H54 (cell line): ENCODE measurements at places on chromosomes 2 and 18.

DNA sequence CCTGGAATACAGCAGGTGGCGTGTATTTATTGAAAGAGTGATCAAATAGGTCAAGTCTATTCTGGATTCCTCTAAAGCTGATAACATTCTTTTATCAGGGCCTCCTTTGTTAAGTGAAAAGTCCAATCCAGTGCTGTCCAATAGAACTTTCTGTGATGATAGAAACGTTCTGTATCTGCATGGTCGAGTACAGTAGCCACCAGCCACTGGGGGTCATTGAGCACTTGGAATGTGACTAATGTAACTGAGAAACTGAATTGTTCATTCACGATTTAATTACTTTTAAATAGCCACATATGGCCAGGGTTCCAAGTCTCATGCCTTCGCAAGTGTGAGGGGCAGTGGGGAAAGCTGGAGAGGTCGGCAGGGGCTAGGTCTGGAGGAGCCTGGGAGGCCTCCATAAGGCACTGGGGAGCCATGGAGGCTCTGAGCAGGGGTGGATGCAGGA lies 20.5 kb downstream of the SH2D6 start:
- DNase-seq = no peak

- peak; percentile 35 for DNase-seq
Measured at GRCh38 chr18:58863539-58864145, 1.0 kb upstream of the ZNF532 start.

GRCh38 chr2:71603311-71603811 lies 150.0 kb downstream of the DYSF start:
- no peak for DNase-seq

- no peak for DNase-seq
Measured at GRCh38 chr2:74514368-74515270, at the start of gene TLX2. Gene TLX2 (plus strand): TSS chr2:74514450. CDS start chr2:74514807, 357 bp downstream.

DNA sequence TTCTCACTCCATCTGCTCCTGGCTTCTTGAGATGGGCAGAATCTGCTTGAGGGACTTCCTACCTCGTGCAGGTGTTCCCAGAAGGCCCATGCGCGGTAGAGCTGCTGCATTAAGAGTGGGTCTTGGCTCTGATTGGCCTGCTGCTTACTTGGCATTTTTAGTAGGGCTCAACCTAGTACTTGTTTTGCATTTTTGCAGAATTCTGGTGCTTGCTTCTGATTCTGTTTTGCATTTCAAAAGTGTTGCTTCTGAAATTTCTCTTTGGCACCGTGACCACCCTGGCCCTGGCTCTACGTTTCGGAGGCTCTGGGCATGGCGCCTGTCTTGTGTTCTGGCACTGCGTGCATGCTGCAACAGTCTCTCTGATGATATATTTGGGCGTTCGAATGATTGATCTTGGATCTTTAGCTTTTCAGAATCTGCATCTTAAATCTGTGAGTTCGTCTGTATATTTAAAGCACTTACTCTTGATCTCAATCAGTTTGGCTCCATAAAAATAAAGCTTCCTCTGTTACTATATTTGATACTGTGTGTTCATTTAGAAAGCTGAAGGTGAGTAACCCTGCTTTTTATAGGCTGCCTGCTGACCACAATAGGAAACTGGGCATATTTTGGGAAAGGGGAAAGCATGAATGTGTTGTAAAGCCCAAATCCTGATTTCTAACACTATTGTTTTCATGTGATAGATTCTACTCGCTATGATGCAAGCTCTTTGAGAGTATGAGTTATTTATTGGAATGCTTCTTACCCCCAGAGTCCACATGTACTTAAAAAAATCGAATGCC lies 22.2 kb downstream of the EFR3B start:
- no peak for DNase-seq

DNA sequence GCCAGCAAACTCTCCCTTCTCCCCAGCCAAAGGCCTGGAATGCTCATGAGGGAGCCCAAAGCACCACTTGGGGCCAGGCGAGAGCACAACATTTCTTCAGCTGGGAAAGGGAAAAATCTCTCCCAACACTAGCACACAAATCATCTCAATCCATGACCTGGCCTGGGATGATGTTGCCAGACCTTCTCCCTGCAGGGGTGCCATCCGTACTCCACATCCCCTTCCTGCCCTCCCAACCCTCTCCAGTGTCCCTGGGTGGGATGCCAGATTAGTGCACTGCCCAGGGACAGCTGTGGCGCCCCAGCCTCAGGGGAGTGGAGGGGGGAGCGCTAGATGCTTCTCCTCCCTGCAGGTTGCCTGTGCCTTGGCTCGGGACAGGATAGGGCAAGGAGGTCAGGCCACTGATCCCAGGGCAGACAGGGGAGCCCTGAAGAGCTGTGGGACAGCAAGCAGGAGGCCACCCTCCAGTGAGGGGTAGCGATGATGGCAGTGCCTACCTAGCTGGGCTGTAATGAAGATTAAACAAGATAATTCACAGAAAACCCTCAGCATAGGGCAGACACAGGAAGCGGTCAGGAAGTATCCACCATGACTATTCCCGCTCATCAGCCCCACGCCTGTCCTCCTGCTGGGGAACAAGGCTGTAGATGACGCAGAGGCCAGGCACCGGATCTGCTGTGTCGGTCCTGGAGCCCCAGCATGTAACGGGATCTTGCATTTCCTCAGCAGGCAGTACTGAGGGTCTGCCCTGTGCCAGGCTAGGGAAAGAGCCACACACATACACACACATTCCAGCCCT lies 31.1 kb downstream of the SERTAD2 start:
- no peak for DNase-seq

DNA sequence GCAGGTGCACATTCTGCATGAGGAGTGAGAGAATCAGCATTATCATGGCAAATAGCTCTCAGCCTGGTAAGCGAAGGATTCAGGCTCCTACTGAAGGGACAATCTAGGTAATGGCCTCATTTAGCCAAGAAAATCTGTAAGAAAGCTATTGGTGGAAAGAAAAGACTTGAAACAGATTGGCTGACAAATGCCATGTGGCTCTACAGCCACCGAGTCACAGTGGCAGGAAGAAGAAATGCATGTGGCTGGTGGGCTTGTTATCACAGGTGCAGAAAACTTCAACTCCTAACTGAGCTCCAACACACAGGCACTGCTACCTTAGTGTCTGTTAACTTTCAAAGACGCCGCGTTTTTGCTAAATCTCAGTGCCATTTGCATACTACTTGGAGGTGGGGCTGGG lies 60.6 kb upstream of the REV1 start:
- no peak for DNase-seq

GRCh38 chr18:7737550-7737949 lies 170.4 kb downstream of the PTPRM start:
- DNase-seq = no peak

- DNase-seq = no peak
Measured at GRCh38 chr2:240869956-240870875, 1.6 kb downstream of the AGXT start.

GRCh38 chr2:3620834-3621233 lies 25.9 kb downstream of the COLEC11 start:
- DNase-seq = no peak

- DNase-seq = peak; percentile 50
Measured at GRCh38 chr2:86704459-86704971, 15.6 kb upstream of the RMND5A start.

- DNase-seq = no peak
Measured at GRCh38 chr2:231360881-231361371, 34.6 kb upstream of the B3GNT7 start.

GRCh38 chr18:31819106-31819924 lies 58.6 kb upstream of the SLC25A52 start:
- DNase-seq = peak; percentile 2

DNA sequence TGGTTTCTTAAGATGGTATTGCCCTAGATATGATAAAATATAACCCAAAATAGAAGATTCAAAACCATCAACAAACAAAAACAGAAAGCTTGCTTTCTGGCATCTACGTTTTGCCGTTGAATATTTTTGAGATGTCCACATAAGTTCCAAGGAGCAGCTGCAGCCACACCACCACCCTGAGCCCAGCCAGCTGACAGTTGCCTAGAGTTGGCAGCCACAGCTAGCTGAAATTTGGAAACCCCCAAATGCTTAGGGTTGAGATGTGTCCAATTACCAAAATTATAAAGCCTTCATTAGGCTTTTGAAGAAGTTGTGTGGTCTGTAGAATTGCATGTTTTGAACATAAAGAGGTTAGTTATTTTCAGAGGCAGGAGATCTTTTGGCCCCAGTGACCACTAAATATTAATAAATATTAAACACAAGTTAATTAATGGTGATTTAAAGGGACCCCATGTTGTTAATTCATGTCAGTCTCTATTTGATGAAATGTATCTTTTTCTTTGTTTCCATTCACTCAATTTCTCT lies 118.1 kb upstream of the DTNA start:
- no peak for DNase-seq

GRCh38 chr2:176814740-176815367 lies 397.7 kb upstream of the HNRNPA3 start:
- DNase-seq = peak; percentile 22

DNA sequence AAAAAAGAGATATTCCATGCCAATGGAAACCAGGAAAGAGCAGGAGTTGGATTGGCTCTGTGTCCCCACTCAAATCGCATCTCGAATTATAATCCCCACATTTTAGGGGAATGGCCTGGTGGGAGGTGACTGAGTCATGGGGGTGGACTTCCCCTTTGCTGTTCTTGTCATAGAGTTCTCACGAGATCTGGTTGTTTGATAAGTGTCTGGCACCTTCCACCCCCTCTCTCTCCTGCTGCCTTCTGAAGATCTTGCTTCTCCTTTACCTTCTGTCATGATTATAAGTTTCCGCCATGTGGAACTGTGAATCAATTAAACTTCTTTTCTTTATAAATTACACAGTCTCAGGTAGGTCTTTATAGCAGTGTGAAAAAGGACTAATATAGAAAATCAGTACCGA lies 355.6 kb downstream of the NBAS start:
- no peak for DNase-seq

DNA sequence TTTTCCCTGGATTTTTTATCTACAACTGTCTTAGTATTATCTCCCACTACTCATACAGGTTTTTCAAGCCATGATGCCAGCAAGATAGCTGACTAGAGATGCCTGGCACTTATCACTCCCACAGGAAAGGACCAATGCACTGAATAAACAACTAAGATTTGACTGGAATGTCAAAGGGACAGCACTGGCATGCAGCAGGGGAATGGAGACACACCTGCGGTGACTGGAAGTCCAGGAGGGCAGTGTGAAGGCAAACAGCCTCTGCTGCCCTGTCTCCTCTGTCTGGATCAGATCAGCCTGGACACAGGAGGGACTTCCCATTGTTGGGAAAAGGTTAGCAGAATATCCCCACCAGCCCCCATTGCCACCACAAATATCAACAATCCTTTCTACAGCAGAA lies 85.1 kb downstream of the TMEM237 start:
- no peak for DNase-seq

DNA sequence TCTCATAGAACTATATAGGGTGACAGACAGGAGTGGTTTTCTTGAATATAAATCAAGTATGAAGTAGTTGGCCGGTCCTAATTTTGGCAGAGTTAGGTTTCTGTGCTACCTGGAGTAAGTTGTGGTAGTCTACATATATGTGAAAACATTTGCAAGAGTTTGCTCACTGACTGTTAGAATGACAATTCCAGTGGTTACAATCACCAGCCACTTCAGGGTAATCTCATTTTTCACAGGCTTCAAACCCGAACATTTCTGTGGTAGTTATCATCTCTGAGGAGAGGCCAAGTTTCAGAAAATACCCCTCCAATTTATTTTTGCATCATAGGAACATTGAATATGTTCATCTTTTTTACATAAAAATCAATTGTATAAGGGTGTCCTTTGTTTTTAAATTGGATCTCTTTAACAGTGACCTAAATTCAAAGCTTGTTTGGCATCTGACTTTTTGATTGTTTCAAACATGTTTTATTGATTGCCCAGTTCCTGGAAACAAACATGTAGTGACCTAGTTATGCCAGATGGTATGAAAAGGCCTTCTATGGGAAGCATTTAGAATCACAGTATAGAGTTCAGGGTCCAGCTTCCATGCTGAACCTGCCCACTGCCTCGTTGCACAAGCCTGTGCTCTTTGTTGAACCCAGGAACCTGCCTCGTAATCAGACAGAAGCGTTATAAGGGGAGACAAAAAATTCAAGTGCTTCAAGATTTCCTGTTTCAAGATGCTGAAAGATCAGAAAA lies 250.6 kb downstream of the LTBP1 start:
- no peak for DNase-seq

GRCh38 chr2:189176516-189176915 lies 3.0 kb downstream of the COL5A2 start:
- DNase-seq = no peak

DNA sequence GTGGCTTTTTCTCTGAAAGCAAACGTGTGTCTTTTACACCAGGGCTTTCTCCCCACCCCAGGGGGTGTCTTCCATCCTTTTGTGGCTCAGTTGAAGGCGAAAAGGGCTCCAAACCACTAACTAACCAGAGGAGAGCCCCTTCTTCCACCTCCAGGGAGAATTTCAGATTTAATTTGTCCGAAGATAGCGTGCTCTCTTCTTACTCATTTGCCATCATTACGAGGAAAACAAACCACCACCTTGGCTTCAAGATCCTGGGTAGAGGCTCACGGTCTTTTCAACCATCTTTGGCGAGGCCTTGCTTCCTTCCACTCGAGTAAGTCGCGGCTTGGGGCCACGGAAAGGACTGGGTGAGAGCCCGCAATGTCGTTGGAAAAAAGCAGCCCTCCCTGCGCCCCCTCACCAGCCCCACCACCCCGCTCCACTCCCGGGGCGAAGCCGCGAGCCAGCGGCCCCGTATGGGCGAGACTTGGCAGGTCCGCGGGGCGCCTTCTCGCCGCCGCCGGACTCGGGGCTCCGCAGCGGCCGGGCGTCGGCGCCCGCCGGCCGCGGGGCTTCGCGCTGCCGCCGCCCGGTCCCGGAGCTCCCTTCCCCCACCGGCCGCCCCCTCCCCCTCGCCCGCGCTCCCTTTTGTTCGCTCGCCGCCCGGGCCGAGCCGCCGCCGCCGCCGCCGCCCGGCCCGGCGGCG lies 1.7 kb upstream of the ZNF532 start:
- DNase-seq = peak; percentile 26

DNA sequence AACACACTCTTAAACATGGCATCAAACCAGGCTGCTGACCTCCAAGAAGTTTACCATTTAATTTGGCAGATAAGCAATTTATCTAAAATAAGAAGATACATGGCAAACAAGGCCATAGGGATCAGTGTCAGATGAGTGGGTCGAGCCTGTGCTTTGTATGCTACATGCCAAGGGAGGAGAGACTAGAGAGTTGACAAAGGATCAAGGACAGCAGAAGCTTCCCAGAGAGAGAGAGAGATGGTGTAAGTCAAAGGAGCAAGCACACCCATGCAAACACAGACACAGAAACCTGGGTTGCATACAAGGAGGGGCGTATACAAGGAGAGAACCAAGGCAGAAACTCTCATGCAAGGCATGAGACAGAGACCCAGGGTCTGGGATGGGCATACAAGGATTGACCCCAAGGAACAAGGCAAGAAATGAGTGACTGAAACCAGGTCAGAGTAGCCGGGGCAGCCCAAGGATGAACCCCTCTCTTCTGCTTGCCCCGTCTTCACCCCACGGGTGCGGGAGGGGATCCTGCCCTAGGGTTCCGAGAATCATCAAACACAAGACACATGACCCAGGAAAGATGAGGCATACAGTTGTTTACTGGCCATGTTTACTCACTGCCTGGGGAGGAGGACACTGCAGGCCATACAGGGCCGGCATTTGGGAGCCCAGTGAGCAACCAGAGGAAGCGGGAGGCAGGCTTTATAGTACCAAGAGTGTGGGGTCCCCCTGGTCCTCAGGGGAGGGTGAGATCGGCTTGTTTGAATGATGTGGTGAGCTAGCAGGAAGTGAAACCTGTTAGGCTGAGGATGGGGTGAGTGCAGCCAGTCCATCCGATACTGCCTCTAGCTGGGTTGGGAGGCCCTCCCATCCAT lies 529.2 kb upstream of the ID2 start:
- DNase-seq = no peak
